ENCODE measurements at places on chromosomes 1 and 21.

- DNase-seq = no peak
These were observed 15.6 kb upstream of the COL9A2 start for GRCh38 chr1:40332695-40333094.

GRCh38 chr1:35112668-35113067 lies 33.5 kb downstream of the ZMYM1 start:
- no peak for DNase-seq

DNA sequence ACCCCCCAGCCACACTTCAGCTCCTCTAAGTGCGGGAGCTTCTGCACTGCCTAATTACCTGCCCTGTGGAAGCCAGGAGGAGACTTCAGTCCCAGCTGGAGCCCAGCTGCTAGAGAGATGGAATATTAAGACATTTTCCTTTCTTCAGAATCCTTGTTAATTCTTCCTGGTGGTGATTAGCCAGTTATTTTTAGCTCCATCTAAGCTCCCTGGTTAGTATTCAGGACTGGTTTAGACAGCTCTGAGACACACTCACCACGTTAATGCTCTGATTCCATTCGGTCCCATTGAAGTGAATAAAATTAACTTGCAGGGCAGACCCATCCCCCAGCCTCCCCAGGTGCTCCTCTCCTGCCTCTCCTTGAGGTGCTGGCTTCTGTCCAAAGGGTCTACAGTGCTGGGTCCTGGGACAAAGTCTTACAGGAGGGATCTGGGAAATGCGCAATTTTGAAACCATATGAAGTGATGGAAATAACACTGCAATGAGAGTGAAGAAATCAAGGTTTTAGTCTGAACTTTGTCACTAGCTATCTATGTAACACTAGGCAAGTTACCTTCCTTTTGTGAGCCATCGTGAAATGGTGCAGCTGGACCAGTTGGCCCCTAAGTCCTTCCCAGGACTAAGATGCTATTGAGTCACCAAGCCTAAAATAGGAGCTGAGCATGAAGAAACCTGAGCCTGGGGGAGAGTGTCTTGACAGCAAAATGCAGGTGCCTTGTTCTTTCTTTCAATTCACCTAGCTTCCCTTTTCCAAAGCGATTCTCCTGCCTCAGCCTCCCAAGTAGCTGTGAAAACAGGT lies 117.4 kb upstream of the ATP1A1 start:
- peak; percentile 15 for DNase-seq

- DNase-seq = peak; percentile 91
These were observed 40.7 kb upstream of the BCAR3 start for GRCh38 chr1:93722081-93723031.

- DNase-seq = no peak
These were observed 8.2 kb downstream of the UQCRHL start for GRCh38 chr1:15799004-15799867.

GRCh38 chr1:152777510-152778137 lies 2.7 kb downstream of the LCE1F start:
- DNase-seq = no peak

All from neural progenitor cell (in vitro differentiated cells).